ENCODE measurements at places on chromosomes 1 and 21.

DNA sequence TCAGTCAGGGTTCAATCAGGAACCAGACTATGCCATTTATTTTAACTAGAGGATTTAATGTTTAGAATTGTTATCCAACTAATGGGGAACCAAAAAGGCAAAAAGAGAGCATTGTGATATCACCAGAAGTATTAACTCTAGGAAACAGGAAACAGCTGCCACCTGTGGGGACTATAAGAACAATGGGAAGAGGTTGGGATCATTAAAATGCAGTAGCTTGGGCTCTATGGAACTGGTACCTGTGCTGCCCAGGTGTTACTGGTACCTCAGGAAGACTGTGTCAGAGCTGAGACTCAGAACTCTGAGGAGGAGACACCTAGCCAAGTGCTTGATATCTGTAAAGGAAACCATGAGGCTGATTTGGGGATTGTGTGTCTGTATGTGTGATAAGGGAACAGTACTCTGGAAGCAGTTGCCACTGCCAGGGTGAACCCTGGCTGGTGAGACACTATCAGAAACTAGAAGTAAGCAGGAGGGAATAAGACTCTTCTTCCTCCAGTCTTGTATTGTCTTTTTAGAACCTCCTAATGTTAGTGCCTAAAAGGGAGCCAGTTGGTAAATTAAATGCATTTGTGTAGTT lies 49.4 kb downstream of the MAN1A2 start:
- DNase-seq = no peak

- DNase-seq = no peak
Observed at GRCh38 chr1:98034505-98034904, 113.7 kb upstream of the DPYD start.

DNA sequence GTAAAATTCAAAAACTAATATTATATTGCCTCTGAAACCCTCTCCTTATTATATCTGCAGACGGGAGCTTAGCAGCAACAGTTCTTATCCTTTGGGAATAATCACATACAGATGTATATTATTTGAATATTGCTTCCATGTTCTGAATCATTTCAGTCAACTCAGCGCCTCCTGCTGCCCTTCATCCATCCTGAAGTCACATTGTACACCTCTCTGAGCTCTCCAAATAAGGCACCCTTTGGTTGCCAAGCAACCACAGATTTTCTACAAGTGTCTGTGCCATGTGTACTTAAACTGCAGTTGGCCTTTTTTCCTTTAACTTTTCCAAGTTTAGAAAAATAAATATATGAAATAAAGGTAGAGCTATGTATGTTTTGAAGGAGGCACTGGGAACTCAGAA lies 384.3 kb downstream of the LRRIQ3 start:
- no peak for DNase-seq

DNA sequence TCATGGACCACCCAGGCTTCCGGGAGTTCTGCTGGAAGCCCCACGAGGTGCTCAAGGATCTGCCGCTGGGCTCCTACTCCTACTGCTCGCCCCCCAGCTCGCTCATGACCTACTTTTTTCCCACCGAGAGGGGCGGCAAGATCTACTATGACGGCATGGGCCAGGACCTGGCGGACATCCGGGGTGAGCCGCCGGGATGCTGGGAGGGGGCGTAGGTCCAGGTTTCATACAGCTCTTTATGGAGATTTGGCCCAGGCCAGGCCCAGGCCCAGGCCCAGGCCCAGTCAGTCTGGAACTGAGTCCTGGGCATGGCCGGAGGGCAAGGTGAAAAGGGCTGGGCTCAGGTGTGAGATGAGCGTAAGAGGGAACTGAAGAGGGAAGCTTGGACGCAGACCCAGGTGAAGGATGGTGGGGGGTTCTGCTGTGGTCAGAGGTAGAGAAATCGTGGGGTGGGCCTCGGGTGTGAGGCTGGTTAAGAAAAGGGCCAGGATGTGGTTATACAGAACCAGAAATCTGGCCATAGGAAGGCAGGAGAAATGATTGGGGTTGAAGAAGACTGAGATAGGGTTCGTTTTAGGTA lies 23.0 kb downstream of the DISP3 start:
- no peak for DNase-seq

- DNase-seq = no peak
Observed at GRCh38 chr21:15468368-15468767, 261.4 kb upstream of the USP25 start.

DNA sequence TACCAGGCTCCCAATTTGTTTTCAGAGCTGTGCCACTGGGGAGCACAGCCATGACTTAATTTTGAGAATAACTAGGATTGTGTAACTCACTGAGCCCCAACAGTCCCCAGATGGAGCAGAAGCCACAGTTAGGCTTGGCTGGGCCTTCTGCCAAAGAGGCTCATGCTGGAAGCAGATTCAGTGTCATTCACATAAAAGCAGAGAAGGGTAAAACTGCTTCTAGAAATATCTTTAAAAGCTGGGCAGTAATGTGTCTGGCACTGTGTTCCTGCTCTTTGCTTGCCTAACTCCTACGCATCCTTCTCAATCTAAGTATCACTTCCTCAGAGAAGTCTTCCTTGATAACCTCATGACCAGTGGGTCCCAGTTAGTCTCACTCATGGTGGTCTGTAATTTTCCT lies 20.3 kb downstream of the STK40 start:
- DNase-seq = no peak

DNA sequence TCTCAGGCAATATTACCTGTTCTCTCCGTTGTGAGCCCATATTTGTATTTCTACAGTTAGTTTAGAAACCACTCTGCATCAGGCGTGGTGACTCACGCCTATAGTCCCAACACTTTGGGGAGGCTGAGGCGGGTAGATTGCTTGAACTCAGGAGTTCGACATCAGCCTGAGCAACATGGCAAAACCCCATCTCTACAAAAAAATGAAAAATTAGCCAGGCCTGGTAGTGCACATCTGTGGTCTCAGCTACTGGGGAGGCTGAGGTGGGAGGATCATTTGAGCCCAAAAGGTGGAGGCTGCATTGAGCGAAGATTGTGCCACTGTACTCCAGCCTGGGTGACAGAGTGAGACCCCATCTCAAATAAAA lies 19.7 kb upstream of the ID3 start:
- DNase-seq = no peak

- DNase-seq = no peak
Observed at GRCh38 chr1:99550198-99550597, 95.7 kb upstream of the PALMD start.

- DNase-seq = no peak
Observed at GRCh38 chr21:42195378-42196031, 23.4 kb upstream of the ABCG1 start.

- DNase-seq = no peak
Observed at GRCh38 chr1:35377555-35377954, 109.0 kb downstream of the ZMYM4 start.

- DNase-seq = no peak
Observed at GRCh38 chr1:57007948-57008347, 42.1 kb upstream of the C8B start.

All from HEK293T (cell line).